Stimulated activated CD4-positive, alpha-beta T cell treated with anti-CD3 and anti-CD28 coated beads, Interleukin-1b, Interleukin-23, amount 100 ng/mL, for 1 hour (primary cell): ENCODE measurements at places on chromosomes 2 and 18.
A peak's percentile ranks its signal among the peaks of the same experiment; 100 is the strongest.

DNA sequence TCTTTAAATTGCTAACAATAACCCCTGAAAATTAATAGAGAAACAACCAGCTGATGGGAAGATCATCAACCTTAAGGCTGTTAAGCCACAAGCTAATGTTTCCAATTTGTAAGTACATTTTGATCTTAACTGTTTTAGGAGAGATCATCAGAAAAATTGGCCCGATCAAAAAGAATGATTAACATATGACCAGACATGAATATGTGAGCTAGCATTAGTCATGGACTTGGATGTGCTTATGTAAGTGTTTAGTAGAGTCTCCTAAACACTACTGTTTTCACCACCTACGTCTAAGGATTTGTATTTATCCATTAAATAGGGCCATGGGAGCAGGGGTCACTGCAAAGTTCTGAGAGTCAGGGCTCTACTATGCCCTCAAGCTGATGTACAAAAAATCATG lies 4.3 kb downstream of the LMAN1 start:
- DNase-seq = no peak

DNA sequence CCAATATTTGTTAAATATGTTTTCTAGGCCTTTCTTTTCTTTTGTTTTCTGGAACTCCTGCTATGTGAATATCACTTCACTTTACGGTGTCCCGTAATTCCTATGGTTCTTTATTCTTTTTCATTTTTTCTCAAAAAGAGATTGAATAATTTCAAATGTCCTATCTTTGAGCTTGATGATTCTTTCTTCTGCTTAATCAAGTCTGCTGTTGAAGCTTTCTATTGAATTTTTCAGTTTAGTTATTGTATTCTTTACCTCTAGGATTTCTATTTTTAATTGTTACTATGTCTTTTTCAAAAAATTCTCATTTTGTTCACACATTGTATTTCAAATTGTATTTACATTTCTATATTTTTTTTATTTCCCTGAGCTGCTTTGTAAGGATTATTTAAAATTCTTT lies 45.5 kb upstream of the COL3A1 start:
- DNase-seq = no peak

GRCh38 chr2:28080911-28081310 lies 190.4 kb downstream of the BABAM2 start:
- DNase-seq = no peak

GRCh38 chr18:37343542-37343851 lies 222.1 kb downstream of the CELF4 start:
- no peak for DNase-seq

GRCh38 chr2:128834880-128835252 lies 516.2 kb upstream of the HS6ST1 start:
- no peak for DNase-seq

- DNase-seq = no peak
These were observed 82.9 kb downstream of the CHRNA1 start for GRCh38 chr2:174681099-174682006.

- no peak for DNase-seq
These were observed 84.8 kb downstream of the ACAA2 start for GRCh38 chr18:49728542-49728941.

DNA sequence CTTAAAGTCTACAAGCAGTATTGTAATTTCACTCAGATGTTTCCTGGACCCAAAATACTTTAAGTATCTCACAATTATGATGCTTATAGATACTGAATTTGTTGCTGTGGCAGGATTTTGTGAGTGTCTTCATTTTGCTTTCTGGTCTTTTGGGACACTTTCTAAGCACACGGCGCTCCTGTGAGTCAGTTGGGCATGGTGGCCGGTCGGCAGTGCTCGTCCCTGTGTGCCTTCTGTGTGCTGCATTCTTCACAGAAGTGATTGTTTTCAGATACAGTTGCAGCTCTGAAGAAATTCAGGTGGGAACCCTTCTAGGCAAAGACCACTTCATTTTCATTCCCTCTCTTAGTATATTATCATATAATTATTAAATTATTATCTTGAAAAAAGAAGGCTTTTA lies 273.3 kb downstream of the ZNF407 start:
- DNase-seq = no peak

- DNase-seq = no peak
These were observed 3.9 kb downstream of the TP53I3 start for GRCh38 chr2:24080701-24081100.

DNA sequence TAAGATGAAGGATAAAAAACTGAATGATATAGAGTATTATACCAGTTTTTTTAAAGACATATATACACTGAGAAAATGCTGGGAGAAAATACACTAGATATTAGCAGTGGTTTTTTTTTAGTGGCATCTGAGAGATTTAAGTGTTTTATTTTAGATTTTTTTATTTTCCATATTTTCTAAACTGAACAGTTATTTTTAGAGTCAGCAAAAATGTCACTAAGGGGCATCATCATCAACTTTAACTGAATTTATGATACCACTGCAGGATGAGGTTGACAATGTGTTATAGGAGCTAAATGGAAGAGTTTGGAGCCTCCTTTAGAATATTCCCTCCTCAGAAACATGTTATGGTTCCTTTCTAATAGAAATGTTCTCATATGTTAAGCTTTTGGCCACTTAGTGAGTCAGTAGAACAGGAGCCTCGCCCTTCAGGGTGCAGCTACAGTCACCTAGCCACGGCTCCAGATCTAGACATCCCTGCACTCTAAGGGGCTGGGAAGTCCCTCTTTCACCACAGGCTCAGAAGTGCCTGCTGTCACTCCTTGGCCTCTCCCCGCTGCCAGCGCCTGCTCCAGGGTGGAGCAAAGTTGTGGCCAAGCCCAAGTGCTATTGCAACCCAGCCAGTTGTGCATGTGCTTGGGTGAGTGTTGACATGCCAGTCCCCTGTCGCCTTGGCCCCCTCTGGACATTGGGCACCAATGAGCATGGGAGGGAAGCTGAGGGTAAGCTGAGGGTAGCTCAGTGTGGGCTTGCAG lies 210.7 kb upstream of the RASGRP3 start:
- no peak for DNase-seq

DNA sequence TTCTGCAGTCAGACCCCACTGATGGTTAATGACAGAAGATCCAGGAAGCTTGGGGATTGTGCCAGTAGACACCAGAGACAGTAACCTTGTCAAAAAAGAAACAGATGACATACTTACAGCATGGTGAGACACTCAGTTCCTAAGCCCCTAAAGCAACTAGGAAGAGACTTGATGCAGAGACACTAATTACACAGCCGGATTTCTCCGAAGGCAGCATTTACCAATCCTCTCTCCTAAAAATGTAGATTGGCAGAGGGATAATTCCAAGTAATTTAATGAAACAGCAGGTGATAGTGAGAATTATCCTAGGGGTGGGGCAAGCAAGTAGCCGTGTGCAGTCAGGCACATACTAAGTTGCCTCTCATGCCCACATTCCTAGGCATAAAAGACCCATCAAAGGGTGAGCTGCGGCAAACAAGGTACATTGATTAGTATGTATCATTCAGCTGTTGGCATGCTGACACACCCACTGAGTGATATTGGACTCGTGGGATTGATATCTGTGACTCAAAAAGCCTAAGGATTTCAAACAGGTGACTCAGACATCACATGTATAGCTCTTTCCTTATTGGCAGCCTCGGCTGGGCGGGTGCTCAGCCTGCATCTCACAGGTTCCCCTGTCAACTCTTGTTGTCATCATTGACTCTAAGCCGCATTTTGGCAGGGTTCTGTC lies 296.7 kb upstream of the ATP5MC3 start:
- DNase-seq = no peak

- DNase-seq = no peak
These were observed 71.1 kb upstream of the SH3BP4 start for GRCh38 chr2:234880551-234881211.

- DNase-seq = no peak
These were observed 317.3 kb upstream of the THUMPD2 start for GRCh38 chr2:40096360-40096759.

- DNase-seq = no peak
These were observed 1.1 kb downstream of the SCYGR1 start for GRCh38 chr2:227386630-227387029.

- no peak for DNase-seq
These were observed 58.6 kb upstream of the AFF3 start for GRCh38 chr2:100200985-100201384.

- no peak for DNase-seq
These were observed 517 bp downstream of the GCFC2 start for GRCh38 chr2:75710220-75710576.

DNA sequence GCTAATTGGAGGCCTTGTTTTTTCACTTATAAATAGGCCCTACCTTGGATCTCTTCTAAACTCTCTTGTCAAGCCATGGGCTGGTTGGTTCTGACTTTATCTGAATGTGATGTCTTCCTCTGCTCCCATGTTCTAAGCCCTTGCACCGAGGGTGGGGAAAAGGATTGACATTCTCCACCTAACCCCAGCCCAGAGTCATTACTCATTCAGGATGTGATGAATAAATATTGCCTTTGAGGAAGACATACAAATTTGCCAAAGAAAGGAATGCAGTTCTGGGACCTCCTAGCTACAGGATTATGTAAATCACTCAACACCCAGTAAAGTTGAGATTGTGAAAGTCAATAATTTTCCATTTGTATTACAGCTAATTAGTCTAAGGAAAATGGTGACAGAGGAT lies 142.1 kb upstream of the LYPD6 start:
- no peak for DNase-seq

GRCh38 chr2:46979571-46979979 lies 64.0 kb upstream of the MCFD2 start:
- no peak for DNase-seq

DNA sequence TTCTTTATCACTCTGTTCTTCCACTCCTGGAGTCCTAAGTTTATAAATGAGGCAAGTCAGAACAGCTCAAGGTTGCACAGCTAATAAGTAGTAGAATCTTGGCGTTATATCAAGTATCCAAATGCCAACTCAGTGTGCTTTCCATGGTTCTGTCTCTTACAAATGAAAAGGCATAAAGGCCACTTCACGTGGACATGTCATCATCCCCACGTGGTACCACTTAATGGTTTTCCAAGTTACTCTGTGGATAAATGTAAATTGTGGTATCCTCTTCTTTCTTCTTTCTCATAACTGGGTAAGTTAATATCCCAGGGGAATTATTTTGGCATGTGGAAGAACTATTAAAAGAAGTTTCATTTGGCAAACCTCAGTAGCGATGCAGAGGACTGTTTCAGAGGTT lies 131.5 kb upstream of the L3MBTL4 start:
- DNase-seq = no peak

- peak; percentile 58 for DNase-seq
These were observed at the start of gene CERS6 for GRCh38 chr2:168455645-168456520. Gene CERS6, plus strand, starts transcription at chr2:168456272. Its CDS starts 177 bp downstream, at chr2:168456449.
